ENCODE measurements at places on chromosomes 1 and 21.

DNA sequence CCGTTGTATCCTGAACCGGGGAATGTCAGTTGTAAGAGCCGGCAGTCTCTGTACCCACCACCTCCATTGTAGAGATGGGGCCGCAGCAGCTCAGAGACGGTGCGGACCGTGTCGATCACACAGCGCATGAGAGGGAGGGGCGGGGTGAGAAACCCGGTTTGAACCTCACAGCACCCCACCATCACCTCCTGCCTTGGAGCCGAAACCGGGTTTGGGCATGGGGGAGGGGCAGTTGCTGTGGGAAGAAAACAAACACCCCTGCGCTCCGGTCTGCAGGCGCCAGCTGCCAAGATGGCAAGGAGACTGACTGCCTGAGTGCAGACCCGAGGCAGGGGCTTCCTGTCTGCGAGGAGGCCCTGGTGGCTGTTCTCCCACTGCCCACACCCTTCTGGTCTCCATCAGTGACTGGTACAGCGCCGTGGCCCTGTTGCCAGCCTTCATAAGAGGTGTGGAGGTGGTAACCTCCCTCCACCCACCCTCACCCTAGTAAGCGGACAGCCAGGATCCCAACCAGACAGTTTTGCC lies 69.2 kb upstream of the SSBP3 start:
- no peak for DNase-seq

- DNase-seq = no peak
These were observed 7.1 kb upstream of the NAV1 start for GRCh38 chr1:201531551-201532425.

DNA sequence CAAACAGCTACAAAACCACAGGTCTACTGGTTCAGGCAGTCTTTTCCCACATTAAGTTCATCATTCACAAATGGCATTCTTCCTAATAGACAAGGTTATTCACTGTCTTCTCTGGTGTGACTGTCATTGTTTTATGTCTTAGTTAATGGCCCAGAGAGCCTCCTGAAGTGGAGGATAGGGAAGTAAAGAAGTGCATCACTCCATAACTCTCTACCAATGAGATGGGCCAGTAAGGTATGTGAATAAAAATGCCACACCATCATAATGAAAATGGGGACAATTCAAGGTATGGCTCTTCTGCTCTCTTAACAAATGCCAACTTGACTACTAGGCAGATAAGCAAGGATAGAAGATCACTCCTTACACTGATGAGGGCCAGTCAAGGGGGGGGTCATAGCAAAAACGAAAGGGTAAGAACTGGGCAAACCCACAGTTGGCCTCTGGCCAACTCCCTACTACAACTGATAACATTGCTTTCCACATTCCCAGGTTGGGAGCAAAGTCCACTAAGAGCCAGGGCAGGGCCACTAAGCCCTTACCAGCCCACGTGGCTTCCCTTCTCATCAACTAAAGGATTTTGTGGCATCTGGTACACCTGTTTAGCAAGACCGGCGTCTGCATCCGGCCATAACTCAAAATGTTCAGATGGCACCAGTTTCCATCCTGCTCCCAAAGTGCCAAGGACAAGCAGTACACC lies 10.0 kb downstream of the PABPC4 start:
- DNase-seq = no peak

DNA sequence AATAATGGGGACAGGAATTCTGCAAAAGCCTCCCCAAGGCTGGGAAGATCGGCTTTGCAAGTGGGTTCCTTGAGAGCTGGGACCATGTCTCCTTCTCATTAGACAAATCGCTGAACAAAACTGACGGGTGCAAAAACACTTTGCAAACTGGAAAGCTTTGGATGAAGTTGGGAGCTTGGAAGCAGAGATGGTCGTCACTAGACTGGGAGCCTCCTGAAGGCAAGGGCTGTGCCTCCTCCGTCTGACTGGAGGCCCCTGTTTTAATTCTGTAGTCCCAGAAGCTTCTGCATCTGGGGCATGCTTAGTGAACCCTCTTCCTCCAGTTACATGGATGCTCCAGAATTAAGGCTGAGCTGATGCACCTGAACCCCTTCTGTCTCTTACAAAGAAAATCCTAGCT lies 82.3 kb upstream of the IFFO2 start:
- no peak for DNase-seq

DNA sequence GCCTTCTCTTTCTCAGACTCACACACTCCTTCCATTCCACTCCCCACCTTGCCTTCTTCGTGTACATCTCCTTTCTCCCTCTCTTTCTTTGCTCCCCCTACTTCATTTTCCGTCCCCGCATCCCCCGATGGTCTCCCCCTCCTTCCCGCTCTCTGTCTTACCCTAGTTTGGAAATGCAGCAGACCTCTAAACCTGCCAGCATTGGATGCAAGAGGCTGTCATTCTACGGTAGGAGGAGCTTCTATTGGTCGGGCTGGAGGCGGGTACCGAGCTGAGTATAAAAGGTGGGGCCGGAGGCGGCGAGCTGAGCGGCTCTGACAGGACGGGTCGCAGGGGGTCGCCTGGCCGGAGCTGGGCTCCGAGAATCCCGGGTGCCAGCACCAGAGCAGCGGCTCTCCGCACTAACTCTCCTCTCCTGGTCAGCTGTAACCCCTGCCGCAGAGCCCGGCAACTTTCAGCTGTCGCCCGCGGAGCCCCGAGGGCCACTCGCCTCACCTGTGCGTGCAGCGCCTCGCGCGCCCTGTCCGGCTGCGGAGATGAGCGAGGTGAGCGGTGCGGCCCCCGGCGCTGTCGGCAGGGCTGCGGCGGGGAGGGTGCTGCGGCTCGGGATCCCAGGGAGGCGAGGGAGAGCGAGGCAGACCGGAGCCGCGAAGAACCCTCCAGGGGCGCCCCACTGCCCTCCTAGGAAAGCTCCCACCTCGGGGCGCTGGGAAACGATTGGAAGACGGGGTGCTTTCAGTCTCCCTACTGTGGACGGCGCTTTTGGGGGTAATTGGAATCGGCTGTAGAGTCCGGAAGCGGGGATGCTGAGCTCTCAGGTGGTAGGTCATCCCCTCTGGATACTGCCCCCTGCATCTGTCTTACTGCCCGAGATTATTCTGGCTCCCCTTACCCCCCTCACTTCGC lies at the start of gene PCP4L1:
TSS of gene PCP4L1 (plus strand) at position 307 of the 906 bp plus-strand sequence. CDS start at position 537, 230 bp downstream.
- DNase-seq = no peak
